Suppressor macrophage (primary cell): ENCODE measurements at places on chromosomes 6 and 20.

DNA sequence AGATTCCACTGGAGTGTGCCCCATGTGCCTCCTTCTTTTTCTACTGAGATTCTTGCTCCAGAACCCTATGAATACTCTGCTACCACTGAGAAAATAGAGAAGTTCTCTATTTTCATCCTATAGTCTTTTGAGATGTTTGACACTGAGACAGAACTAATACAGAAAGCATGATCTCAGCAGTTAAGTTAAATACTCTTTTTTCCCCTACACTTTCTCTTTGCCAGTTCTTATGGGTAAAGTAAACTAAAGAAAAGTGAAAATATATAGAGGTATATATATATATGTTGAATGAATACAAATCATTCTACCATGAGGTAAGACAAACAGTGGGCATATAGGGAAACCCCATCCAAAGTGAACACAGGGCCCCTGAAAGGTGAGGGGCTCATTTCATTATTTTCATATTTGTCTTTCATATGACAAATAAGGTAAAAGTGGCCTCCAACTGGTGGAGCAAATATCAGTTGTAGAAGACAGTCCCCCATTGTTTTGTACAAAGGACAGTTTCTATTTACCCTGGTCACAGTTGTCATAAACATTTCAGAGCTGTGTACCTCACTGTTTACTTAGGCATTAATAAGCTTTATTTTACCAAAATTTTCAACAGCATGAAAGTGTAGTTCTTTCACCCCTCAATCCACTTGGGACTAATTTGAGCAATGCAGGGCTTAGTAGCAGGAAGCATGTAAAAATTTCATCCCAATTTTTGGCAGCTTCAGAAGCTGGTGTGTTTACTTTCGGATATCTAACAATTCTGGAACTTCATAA is 188.3 kb upstream of the MARCKS start:
- DNase-seq = peak; percentile 37

DNA sequence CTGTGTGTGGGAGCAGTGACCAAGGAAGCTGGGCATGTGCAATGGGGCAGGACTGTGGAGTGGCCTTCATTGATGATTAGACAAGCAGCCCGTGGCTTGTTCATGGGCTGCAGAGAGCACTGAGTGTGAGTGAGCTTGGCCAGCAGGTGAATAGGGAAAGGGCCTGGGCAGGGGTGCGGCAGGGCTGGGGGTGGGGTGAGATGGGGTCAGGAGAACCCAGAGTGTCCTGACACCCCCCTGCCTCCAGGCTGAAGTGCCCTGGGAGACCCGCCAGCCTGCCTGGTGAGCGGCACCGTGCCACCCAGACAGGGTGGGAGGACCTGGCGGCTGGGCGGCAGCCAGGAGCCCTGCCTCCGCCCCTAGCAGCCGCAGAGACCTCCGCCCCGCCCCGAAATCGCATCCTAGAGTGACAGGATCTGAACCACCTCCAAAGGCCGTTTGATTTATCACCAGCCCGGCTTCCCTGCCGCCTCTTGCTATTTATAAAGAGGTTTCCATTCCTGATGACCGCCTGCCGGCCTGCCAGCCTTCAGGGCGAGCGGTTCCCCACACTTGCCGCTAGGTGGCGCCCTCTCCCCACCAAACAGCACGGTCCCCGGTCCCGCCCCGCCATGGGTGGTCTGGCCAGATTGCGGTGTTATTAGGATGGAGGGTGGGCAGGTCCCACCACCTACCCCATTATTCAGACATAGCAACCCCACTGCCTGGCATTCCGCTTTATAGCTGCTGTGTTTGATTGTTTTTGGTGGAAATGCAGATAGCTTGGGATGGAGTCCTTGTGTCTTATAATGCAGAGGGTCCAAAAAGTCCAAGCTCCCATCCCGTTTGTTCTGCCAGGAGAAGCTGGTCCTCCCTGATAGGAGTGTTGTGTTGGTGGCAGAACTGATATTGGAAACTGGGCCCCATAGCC is 3.5 kb downstream of the MYLK2 start:
- peak; percentile 68 for DNase-seq

DNA sequence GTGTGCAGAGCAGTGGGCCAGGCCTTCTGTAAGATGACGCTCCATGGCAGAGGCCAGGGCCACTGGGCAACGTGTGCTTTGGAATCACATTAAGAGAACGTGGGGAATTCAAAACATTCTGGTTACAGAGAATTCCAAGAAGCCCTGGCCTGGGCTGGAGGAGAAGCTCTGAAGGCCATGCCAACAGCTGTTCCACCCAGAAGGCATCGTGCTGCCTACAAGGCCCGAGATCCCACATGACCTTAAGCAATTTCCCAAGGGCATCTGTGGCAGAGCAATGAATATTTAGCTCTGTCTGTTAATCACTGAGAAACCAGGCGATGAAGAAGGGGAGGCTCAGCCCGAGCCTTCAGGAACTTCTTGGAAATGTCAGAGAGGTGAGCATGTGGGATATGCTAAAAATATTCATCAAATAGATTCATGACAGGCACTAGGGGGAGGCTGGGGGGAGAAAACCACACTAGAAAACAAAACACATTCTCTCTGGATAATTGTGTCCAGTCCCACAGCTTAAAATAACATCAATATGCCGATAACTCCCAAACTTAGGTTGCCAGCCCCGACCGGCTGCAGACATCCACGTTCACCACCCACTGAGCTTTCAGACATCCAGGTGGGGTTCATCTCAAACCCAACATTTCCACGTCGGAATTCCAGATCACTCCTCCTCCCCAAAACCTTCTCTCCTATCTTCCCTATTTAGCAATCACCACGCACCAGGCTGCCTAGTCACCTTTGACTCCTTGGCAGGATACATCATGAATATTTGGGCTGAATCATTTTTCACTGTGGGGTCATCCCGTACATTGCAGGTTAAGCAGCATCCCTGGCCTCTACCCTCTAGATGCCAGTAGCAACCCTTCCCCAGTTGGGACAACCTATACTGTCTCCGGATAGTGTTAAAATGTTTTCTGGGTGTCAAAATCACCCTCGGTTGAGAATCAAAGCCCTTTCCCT is 6.6 kb downstream of the SULF2 start:
- DNase-seq = no peak

DNA sequence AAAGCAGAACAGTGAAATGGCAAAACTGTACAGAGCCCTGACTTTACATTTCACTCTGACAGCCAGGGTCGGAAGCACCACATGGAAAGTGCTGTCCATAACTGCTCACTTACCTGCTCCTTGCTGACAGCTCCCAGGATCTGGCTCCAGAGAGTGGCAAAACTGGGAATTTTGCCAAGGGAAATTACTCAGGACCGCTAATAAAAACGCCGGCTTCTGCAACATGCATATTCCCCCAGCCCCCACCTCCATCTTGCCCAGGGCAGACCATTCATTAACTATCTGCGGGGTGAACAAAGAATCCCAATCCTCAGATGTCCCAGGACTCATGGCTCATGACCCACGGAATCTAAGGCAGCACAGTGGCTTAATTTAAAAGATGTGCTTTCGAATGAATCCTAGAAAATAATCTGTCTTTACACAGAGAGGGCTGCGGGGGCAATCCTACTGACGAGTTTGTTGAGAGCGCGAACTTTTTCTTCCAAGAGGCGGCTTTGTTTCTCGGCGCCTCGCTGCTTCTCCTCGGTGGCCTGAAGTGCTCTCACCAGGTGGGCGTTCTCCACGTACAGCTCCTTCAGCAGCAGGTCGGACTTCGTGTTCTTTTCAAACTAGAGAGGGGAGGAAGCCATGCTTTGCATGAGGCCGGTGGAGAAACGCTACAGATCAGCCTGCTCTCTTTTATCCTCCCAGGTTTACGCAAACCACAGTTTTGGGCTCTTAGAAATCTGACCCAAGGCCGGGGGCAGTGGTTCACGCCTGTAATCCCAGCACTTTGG is 45.8 kb downstream of the GINS1 start:
- DNase-seq = no peak

DNA sequence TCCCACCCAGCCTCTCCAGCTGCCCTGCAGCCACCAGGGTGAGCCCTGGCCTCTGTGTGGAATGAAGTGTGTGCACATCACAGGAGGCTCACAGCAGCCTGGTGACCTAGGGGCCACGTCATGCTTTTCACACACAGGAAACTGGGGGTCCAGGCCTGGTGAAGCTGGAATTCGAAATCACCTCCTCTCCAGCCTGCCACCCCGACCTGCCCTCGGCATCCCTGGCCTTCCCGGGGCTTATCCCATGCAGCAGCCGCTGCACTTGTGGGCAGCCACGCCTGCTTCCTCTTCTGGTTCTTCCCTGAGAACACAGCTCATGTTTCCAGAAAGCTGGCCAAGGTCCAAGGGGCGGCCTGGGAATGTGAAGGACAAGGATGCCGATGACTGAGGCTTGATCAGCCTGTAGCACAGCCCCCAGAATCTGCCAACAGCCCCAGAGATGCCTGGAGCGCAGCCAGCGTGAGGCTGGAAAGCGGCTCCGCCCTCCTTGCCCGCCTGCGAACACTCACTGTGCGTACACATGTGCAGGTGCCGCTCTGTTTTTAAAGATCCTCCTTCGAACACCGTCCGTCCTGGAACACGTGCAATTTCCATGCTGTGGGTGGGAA is 4.2 kb upstream of the NTSR1 start:
- peak; percentile 72 for DNase-seq

- DNase-seq = peak; percentile 6
Observed at GRCh38 chr6:124999105-124999764, 37.0 kb downstream of the RNF217 start.

GRCh38 chr6:107488174-107488874 is 1.6 kb upstream of the SOBP start:
- DNase-seq = peak; percentile 6
